ENCODE measurements at places on chromosomes 16 and 17. TPM values are rescaled to one million over a fixed set of nuclear protein-coding genes. Genes with fewer than 3 reads are reported as not detected.

The ST6GALNAC1 gene
- total RNA-seq = 2.4 TPM

The TEKT5 gene
- 2.3 TPM for total RNA-seq

The JPH3 gene
- 184 TPM for total RNA-seq

The KRT13 gene
- not detected for total RNA-seq

The PIK3R5 gene
- 5.0 TPM for total RNA-seq

The TTLL6 gene
- total RNA-seq = 5.4 TPM

The COG4 gene
- total RNA-seq = 53.4 TPM

The OR1F1 gene
- 0.80 TPM for total RNA-seq

The CDH5 gene
- total RNA-seq = 16.7 TPM

The MBTPS1 gene
- total RNA-seq = 107 TPM

The ZPBP2 gene
- total RNA-seq = not detected

The KRTAP3-2 gene
- total RNA-seq = not detected

The RPRML gene
- total RNA-seq = 26.4 TPM

The PRM3 gene
- total RNA-seq = not detected

The SULT1A2 gene
- 1.5 TPM for total RNA-seq

The TLE7 gene
- not detected for total RNA-seq

The SBK1 gene
- total RNA-seq = 25.1 TPM

The TPSD1 gene
- total RNA-seq = 1.5 TPM

The PLEKHH3 gene
- total RNA-seq = 9.1 TPM

The DHRS11 gene
- total RNA-seq = 24.5 TPM

Data from dorsolateral prefrontal cortex (tissue), 122 donors.